ENCODE measurements at places on chromosomes 1 and 21. TPM values are rescaled to one million over a fixed set of nuclear protein-coding genes. Genes with fewer than 3 reads are reported as not detected.
A peak's percentile ranks its signal among the peaks of the same experiment; 100 is the strongest.

Gene NBPF20
- 2.4 TPM for total RNA-seq

Gene FNBP1L
- 40.6 TPM for total RNA-seq

Gene CYP4A22
- not detected for total RNA-seq

- no peak overlapping the region for H3K4me3 ChIP-seq
- no peaks in the 10 kb centered on the region for H3K36me3 ChIP-seq
- peak overlapping the region; percentile 39 for H3K27ac ChIP-seq
- H3K4me1 ChIP-seq = peaks cover 14% of the 10 kb centered on the region
- DNase-seq = peak; percentile 44
- H3K27me3 ChIP-seq = peaks cover 8% of the 10 kb centered on the region
These were observed 18.1 kb upstream of the COL18A1 start for GRCh38 chr21:45386728-45387371.

DNA sequence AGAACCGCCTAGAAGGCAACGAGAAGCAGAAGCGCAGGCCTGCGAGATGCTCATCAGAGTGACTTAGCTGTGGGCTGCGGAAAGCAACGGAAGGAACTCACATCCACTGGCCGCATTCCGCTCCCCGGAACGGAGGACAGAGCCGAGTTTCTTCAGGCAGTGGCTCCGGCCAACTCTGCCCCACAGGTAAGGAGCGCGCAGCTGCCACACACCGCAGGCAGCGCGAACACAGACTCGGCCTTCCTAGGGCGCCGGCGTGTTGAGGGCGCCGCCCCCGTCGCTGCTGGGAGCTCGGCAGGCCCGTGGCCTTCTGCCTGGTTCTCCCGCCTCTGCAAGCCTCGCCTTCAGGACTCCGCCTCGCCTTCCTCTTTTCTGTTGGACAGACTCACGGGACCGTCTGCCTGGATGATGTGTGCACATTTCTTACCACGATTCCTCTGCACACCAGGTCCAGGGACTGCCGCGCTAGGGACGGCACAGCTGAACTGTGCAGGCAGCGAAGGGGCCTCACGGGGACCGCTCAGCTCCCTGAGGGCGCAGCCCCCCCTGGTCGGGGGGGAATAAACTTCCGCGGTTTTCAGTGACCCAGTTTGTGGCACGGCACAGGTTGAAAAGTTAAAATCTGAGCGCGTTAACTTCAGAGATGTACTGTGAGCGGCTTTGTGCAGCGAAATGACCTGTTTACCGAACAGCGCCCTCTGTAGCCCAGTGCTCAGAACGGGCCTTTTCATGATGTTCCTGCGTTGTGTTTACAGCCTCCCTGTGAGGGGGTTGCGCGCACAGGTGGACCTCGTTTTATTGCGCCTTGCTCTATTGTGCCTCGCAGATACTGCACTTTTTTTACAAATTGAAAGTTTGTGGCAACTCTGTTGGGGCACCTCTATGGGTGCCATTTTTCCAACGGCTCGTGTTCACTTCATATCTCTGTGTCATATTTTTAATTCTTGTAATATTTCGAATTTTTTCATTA is 15.8 kb downstream of the TCP10L start:
- H3K4me3 ChIP-seq = peak overlapping the region; percentile 70
- peaks cover 19% of the 10 kb centered on the region for H3K4me1 ChIP-seq
- peak; percentile 86 for DNase-seq
- peak overlapping the region; percentile 87 for H3K27ac ChIP-seq
- H3K27me3 ChIP-seq = no peaks in the 10 kb centered on the region

GRCh38 chr1:228308085-228308601 is 98.5 kb downstream of the TRIM11 start:
- no peak overlapping the region for H3K27ac ChIP-seq
- no peaks in the 10 kb centered on the region for H3K27me3 ChIP-seq
- no peaks in the 10 kb centered on the region for H3K4me1 ChIP-seq
- DNase-seq = peak; percentile 28
- H3K36me3 ChIP-seq = no peaks in the 10 kb centered on the region
- H3K4me3 ChIP-seq = no peak overlapping the region

GRCh38 chr1:175889848-175890247 is 146.5 kb upstream of the TNR start:
- H3K4me1 ChIP-seq = no peaks in the 10 kb centered on the region
- DNase-seq = no peak
- H3K4me3 ChIP-seq = no peak overlapping the region
- no peaks in the 10 kb centered on the region for H3K36me3 ChIP-seq

DNA sequence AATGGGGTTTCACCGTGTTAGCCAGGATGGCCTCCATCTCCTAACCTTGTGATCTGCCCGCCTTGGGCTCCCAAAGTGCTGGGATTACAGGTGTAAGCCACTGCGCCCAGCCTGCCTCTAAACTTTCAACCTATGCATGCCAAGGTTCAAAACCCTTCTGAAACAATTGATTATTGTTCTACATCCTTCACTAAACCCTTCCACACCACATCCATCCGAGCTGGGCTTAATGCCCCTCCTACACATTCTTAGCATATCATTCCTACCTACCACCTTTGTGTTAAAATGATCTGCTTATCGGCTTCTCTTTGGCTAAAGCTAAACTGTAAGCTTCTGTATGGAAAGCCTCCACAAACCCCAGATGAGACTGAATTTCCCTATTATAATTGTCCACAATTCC is 40.8 kb upstream of the DOCK7 start:
- DNase-seq = no peak
- H3K4me3 ChIP-seq = no peak overlapping the region
- no peak overlapping the region for H3K27ac ChIP-seq
- H3K4me1 ChIP-seq = peaks cover 11% of the 10 kb centered on the region
- no peaks in the 10 kb centered on the region for H3K27me3 ChIP-seq
- no peaks in the 10 kb centered on the region for H3K36me3 ChIP-seq

DNA sequence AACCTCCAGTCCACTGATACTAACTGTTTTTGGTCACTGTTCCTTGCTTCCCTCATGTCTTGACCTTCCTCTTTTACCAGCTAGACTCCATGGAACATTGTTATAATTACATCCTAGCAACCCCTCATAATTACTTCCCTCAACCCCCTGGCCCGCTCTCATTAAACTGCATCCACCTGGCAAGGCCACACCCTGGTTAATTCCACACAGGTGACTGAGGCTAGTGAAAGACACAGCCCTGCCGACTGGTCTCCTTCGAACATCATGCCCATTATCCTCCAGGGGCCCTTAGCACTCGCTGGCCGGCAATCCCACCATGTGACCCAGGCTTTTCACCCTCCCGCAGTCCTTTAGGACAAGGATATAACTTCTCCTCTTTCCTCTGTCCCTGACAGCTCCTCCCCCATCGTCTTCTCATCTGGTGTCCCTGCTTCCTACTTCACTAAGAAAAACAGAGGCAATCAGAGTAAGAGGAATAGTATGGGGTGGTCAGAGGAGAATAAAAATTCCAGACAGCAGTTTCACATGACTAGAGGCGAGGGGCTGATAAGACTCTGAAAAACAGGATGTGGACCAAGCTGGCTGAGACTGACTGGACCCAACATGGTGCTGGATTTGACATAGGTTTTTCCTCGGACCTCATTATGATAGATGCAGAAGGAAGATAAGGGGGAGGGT is 8.8 kb upstream of the TENT5B start:
- H3K27ac ChIP-seq = no peak overlapping the region
- no peaks in the 10 kb centered on the region for H3K4me1 ChIP-seq
- DNase-seq = no peak
- no peak overlapping the region for H3K4me3 ChIP-seq
- no peaks in the 10 kb centered on the region for H3K27me3 ChIP-seq

DNA sequence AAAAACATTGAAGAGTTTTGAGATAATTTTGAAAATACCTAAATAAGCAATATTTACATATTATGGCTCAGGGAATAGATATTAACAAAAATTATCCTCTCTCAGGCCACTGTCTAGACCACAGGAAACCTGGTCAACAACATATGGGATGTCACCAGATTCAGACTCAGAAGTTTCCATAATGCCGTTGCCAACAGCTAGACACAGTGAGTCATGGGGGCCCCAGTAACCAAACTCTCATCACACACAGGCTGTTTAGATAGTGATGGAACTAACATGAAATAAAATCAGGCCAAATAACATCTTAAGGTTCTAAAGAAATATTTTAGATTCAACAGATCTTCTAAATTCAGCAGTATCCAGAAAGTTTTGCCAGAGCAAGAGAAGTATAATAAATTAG is 681.7 kb upstream of the ADAMTS5 start:
- no peaks in the 10 kb centered on the region for H3K36me3 ChIP-seq
- H3K4me1 ChIP-seq = no peaks in the 10 kb centered on the region
- no peak overlapping the region for H3K27ac ChIP-seq
- no peak overlapping the region for H3K4me3 ChIP-seq
- no peaks in the 10 kb centered on the region for H3K27me3 ChIP-seq

- no peaks in the 10 kb centered on the region for H3K36me3 ChIP-seq
- no peak overlapping the region for H3K4me3 ChIP-seq
- no peaks in the 10 kb centered on the region for H3K27me3 ChIP-seq
- DNase-seq = no peak
- no peak overlapping the region for H3K27ac ChIP-seq
- no peaks in the 10 kb centered on the region for H3K4me1 ChIP-seq
These were observed 193.1 kb upstream of the DAB1 start for GRCh38 chr1:57616921-57617320.

DNA sequence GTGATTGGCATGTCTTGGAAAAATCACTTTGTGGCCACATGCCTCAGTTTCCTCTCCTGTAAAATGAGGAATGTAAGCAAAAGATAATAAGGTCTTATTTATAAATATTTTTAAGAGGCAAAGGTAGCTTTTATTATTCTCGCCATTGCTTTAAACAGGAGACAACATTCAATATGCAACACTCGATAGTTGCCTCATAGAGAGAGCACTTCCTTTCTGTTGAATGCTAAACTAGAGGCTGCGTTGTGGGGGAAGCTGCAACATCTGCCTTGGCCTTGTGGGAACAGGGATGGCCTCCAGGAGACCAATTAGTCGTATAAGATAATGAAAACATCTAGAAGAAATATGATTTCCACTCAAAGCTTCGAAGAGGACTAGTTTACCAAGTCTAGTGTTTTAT is 3.5 kb downstream of the OSCP1 start:
- H3K27me3 ChIP-seq = no peaks in the 10 kb centered on the region
- no peak overlapping the region for H3K4me3 ChIP-seq
- peaks cover 15% of the 10 kb centered on the region for H3K4me1 ChIP-seq
- no peak overlapping the region for H3K27ac ChIP-seq

GRCh38 chr1:161091796-161092507 is 2.6 kb upstream of the NECTIN4 start:
- peaks cover 19% of the 10 kb centered on the region for H3K4me1 ChIP-seq
- no peak overlapping the region for H3K27ac ChIP-seq
- H3K4me3 ChIP-seq = no peak overlapping the region
- H3K36me3 ChIP-seq = no peaks in the 10 kb centered on the region
- no peak for DNase-seq
- no peaks in the 10 kb centered on the region for H3K27me3 ChIP-seq

- H3K4me1 ChIP-seq = no peaks in the 10 kb centered on the region
- no peak for DNase-seq
- peak overlapping the region; percentile 19 for H3K27ac ChIP-seq
- H3K27me3 ChIP-seq = no peaks in the 10 kb centered on the region
- H3K36me3 ChIP-seq = no peaks in the 10 kb centered on the region
These were observed 217.6 kb upstream of the SAMSN1 start for GRCh38 chr21:14763695-14764064.

- H3K36me3 ChIP-seq = peaks cover 11% of the 10 kb centered on the region
- H3K27me3 ChIP-seq = no peaks in the 10 kb centered on the region
- peak overlapping the region; percentile 83 for H3K4me3 ChIP-seq
- H3K27ac ChIP-seq = peak overlapping the region; percentile 77
- DNase-seq = peak; percentile 74
These were observed 743 bp downstream of the PHF13 start for GRCh38 chr1:6614019-6614928.

DNA sequence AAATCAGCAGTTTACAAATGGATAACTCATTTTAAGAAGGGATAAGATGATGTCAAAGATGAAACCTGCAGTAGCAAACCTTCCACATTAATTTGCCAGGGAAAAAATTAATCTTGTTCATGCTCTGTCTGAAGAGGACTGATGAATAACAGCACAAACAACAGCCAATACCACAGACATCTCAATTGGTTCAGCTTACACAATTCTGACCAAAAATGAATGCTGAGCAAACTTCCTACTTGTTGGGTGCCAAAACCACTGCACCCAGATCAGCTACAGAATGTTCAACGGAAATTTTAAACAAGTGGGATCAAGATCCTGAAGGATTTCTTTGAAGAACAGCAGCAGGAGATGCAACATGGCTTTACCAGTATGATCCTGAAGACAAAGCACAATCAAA is 98.3 kb downstream of the COQ8A start:
- H3K36me3 ChIP-seq = peaks cover 25% of the 10 kb centered on the region
- no peak overlapping the region for H3K27ac ChIP-seq
- H3K4me3 ChIP-seq = no peak overlapping the region

DNA sequence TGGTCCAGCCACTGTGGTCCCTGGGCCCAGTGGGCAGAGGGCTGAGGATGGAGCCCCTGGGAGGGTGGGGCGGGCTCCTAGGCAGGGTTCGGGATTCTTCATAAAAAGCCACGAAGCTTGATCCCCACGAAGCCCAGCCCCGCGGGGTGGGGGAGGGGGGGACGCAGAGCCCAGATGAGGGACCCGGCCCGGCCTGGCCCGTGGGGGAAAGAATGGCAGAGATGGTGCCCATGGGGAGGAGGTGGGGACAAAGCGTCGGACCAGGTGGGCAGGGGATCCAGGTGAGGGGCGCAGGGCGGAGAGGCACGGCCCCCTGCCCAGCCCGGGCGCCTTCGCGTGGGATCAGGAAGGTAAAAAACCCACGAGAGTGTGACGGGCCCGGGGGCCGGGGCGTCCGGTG is 6.0 kb upstream of the SMIM12 start:
- H3K4me1 ChIP-seq = peaks cover 18% of the 10 kb centered on the region
- no peaks in the 10 kb centered on the region for H3K36me3 ChIP-seq
- H3K27ac ChIP-seq = peak overlapping the region; percentile 86
- H3K27me3 ChIP-seq = no peaks in the 10 kb centered on the region
- no peak for DNase-seq

- H3K27ac ChIP-seq = peak overlapping the region; percentile 87
- H3K4me1 ChIP-seq = peaks cover 69% of the 10 kb centered on the region
- H3K36me3 ChIP-seq = peaks cover 20% of the 10 kb centered on the region
These were observed 12.5 kb downstream of the RPS6KA1 start for GRCh38 chr1:26541816-26542711.

DNA sequence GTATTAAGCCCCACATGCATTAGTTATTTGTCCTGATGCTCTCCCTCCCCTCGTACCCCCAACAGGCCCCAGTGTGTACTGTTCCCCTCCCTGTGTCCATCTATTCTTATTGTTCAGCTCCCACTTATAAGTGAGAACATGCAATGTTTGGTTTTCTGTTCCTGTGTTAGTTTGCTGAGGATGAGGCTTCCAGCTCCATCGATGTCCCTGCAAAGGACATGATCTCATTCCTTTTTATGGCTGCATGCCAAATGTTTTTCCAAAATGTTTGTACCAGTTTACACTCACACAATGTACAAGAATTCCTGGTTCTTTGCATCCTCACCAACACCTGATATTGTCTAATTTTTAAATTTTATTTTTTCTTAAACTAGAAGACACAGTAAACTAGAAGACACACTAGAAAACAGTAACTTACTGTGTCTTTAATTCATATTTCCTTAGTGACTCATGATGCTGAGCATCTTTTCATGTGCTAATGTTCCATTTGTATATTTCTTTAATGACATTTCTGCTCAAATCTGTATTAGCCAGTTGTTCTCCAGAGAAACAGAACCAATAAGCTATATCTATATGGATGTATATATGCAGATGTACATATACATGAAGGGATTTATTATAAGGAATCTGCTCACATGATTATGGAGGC is 19.4 kb upstream of the USP1 start:
- no peak for DNase-seq
- no peak overlapping the region for H3K27ac ChIP-seq
- no peaks in the 10 kb centered on the region for H3K4me1 ChIP-seq
- H3K4me3 ChIP-seq = no peak overlapping the region

GRCh38 chr21:29305068-29305467 is 6.3 kb downstream of the BACH1 start:
- H3K27ac ChIP-seq = no peak overlapping the region
- no peaks in the 10 kb centered on the region for H3K27me3 ChIP-seq
- DNase-seq = no peak
- peaks cover 95% of the 10 kb centered on the region for H3K4me1 ChIP-seq
